ENCODE measurements at places on chromosomes 11 and 22.

DNA sequence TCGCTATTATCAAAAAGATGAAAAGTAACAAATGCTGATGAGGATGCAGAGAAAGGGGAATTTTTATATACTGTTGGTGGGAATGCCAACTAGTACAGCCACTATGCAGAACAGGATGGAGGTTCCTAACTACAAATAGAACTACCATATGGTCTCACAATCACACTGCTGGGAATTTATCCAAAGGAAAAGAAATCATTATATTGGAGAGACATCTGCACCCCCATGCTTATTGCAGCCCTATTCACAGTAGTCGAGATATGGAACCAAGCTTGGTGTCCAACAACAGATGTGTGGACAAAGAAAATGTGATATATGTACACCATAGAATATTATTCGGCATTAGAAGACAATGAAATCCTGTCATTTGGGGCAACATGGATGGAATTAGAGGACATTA is 19.6 kb upstream of the POU2AF2 start:
- DNase-seq, result no peak

- DNase-seq, result no peak
Observed at GRCh38 chr11:112777283-112777751, 183.9 kb upstream of the NCAM1 start.

- DNase-seq, result no peak
Observed at GRCh38 chr22:29641700-29642330, 38.4 kb downstream of the NF2 start.

DNA sequence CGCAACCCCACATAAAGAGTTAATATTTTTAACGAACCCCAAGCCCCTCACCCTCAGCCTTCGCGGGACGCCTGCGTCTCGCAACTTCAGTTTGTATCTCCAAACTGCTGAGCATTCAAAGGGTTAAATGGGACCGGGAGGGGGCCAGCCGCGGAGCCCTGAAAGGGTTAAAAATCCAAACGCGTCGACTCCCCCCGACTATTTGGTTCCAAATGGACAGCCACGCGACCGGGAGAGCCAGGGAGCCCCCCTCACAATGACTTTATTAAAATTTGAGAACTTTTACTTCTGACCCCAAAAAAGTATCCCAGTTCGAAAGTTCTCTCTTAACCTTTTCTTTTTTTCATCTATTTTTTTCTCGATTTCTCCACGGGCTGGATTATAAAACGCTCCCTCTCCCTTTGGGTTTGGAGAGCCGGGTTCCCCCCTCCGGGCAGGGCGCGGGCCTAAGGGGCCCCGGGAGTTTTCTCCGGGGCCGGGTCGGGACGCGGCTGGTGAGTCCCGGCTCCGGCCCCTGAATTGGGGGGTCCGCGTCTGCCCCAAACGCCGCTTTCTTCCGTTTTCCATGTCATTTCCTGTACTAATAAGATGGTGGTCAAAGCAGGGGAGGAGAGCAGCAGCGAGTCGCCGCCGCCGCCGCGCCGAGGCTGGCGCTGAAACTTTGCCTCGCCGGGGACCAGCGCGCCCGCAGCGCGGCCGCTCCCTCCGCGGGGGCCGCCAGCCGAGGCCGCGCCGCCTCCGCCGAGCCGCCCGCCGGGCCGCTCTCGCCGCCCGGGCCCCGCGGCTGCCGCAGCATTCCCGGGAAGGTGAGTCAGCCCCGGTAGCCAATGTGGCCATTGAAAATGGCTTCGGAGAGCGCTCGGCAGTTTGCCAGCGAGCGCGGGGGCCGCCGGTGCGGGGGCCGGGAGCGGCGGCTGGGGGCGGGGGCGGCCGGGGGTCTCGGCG is at the start of gene PRDM11:
TSS of gene PRDM11 (plus strand) at position 568 of the 945 bp plus-strand sequence. CDS start 35,128 bp downstream, outside the sequence.
- DNase-seq, result no peak

DNA sequence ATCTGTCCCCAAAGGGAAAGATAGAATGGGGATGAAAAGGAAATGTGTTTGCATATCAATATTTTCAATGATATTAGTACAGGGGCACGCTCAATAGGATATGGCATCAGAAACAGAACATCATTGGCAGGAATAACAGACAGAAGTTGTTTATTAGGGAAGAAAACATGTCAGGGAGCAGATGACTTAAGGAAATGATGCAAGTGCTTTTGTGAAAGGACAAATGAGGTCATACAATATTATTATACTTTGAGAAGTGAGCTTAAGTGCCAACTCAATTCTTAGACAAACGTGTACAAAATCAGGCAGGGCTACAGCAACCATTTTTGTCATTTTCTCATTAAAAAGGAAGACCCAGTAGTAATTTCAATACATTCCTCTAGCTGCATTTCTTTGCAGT is 388.4 kb downstream of the SOX6 start:
- no peak for DNase-seq

GRCh38 chr11:93904716-93905115 is 54.3 kb upstream of the VSTM5 start:
- DNase-seq, result no peak

DNA sequence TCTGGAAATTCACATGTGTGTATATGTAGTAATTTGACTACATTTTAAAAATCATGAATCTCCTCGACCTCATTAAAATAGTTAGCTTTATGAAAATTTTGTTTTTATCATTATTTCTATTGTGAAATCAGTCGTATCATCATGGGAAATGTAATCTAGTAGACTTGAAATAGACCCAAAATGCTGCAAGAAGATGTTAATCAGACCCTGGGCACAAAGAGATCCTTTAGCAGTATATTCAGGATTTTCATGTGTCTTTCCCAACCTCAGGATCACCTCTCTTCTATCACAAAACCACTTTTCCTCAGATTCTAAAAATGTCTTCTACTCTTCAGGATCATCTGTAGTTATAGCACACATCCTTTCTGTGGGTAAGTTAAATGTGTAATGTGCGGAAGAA is 74.9 kb upstream of the ADSL start:
- DNase-seq, result no peak

DNA sequence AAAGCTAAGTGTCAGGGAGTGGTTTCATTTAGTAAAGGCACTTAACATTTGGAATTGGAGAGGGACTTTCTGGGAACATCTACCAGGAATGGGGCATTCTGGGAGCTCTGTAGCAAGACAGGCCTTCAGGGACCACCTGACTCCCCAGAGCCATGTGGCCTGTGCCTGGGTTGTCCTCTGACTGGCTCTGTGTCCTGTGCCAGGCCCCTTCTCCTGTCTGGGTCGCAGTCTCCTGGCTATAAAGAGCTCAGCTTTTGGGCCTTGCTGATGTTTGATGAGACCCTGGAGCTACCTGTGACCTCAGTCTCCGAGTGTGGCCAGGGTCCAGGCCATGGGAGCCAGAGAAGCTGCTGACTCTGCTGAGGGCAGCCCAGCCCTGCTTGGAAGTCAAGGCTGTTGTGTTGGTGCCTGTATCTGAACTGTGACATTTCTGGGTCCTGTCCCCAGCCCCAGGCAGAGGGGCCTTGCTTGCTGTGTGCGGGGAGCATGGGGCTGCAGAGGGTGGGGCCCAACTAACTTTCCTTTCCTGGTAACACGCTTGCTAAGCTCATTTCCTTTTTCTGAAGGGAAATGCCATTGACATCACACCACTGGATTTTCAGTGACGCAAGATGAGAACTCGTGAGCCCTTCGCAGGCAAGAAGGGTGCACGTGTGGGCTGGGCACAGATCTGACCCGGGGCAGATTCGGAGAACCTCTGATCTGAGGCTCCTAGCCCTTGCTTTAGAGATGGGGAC is 41.3 kb downstream of the LRRC32 start:
- DNase-seq, result no peak

DNA sequence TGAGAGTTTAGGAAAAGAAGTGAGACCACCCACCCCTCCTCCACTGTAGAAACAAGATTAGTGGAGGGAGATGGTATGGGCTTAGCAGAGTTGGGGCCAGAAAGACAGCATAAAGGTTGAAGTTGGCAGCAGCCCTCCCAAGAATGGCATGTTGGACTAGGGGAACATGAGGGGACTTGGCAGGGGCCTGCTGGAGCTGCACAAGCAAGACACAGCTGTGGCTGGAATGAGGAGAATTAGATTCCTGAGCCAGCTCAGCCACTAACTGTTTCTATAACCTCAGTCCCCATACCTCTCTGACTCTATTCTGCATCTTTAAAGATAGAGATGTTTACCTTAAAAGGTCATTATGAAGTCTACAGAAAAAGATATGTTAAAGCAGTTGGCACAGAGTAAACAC is 13.2 kb downstream of the MAP6 start:
- DNase-seq, result no peak

- DNase-seq, result no peak
Observed at GRCh38 chr11:33598426-33599069, 102.1 kb downstream of the C11orf91 start.

DNA sequence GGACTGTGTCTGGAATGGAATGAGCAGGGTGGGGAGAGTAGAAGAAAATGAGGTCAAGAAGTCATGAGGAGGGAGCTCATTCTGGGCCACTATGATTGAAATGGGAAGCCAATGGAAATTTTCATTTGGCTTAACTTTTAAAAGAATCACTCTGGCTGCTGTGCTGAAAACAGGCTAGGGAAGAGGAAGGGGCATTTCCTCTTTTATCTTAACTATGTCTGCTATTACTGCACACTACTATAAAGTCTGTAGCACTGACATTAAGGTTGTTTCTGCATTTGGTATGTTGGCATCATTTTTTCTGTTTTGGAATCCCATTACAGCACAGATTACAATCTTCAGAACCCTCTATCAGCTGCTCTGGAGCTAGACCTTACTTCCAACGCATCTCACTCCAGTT is 8.2 kb downstream of the PATL1 start:
- no peak for DNase-seq

DNA sequence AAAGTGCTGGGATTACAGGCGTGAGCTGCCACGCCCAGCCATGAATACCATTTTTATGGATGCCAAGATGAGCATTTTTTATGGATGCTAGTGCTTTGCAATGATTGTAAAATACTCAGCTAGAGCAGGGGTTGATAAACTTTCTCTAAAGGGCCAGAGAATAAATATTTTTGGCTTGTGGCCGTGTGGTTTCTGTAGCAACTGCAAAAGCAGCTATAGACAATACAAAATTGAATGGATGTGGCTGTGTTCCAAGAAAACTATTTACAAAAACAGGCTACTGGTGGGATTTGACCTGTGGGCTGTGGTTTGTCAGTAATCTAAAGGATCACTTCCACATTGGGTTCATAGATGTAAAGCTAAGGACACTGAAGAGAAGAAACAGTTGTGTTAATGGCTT is 56.0 kb downstream of the COMMD9 start:
- no peak for DNase-seq
